Mucosa of descending colon (tissue), 3 donors: ENCODE measurements at places on chromosomes 16 and 17.

- no peak for DNase-seq
Measured at GRCh38 chr17:81429821-81430551, 34.7 kb downstream of the BAHCC1 start.

DNA sequence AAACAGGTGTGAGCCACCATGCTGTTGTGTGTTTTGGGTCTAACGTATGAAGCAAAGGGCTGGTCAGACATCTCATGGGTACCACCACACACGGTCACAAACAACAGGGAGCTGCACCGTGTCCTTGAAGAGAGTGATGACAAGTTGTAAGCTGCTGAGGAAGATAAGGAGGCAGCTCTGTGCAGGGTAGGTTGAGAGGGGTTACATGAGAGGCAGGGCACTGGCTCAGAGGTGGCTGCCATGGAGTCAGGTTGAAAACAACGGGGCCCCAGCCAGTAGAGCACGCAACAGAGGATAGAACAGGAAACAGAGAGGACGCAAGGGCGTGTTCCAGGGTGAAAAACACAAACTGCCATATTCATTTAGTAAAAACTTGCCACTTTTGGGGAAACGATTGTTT, 52.2 kb downstream of the TRARG1 start:
- no peak for DNase-seq

DNA sequence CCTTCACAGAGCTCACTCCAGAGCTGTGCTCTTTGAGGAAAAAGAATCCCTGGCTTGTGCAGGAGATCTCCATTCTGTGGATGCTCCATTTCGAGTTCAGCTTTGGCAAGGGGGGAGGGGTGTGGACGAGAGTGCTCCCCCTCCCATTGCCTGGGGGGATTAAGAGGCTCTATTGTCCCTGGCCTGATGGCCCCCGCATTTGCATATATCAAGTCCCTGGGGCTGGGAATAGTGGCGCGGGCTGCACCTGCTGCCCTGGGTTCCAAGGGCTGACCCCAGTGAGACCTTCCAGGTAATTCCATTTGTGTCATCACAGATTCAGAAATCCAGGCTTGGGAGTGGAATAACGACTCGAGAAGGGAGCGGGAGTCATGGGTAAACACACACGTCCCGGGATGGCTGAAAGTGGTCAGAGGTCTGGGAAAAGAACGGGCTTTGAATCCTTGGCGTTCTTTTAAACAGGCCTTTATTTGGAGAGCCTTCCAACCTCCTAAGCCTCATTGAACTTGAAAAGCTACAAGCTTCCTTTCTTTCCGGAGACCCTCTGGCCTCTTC, 479.3 kb downstream of the HS3ST3B1 start:
- no peak for DNase-seq

DNA sequence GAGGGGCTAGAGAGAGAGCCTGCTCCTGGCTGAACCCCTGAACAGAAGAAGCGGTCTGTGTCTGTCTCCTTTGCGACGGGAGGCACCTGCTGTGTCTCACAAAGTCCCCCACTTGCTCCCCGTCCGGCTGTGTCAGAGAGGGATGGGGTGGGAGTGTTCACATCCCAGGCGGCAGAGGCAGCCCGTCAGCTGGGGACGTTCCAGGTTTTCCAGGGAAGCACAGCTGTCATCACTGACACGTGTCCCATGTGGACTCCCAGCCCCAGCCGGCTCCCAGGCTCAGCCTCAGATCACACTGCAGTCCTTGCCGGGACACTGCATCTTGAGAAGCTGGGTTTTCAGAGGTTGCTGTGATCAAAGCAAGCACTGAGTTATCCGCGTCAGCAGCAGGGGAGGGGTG, 1.6 kb downstream of the TELO2 start:
- DNase-seq, result no peak
